ENCODE measurements at places on chromosomes 2 and 18. TPM values are rescaled to one million over a fixed set of nuclear protein-coding genes. Genes with fewer than 3 reads are reported as not detected.

DNA sequence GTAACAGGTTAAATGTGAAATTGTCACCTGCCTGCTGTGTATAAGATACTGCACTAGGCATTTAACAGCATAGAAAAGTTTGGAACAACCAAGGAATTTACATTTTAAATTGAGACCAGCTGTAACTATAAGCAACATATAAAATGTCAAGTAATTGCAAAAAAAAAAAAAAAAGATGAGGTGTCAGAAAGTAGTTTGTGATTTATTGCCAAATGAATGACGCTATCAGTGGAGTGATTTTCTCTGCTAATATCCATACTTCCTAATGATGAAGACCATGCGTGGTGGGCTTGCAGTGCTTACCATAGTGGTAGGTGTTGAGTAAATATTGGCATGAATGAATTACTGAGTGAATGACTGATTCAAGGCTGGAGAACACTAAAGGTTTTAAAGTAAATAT is 73.3 kb downstream of the OSBPL6 start:
- no peak overlapping the region for H3K4me3 ChIP-seq
- peaks cover 16% of the 10 kb centered on the region for H3K4me1 ChIP-seq
- no peaks in the 10 kb centered on the region for H3K27me3 ChIP-seq
- DNase-seq, result no peak
- no peak overlapping the region for H3K27ac ChIP-seq
- no peaks in the 10 kb centered on the region for H3K36me3 ChIP-seq

- H3K4me1 ChIP-seq, result peaks cover 15% of the 10 kb centered on the region
- no peak overlapping the region for H3K27ac ChIP-seq
- no peaks in the 10 kb centered on the region for H3K36me3 ChIP-seq
These were observed 4.2 kb downstream of the SLC25A12 start for GRCh38 chr2:171889808-171890207.

GRCh38 chr2:50746526-50746925 is 285.4 kb downstream of the NRXN1 start:
- no peak overlapping the region for H3K27ac ChIP-seq
- H3K4me3 ChIP-seq, result no peak overlapping the region
- no peaks in the 10 kb centered on the region for H3K27me3 ChIP-seq
- no peaks in the 10 kb centered on the region for H3K36me3 ChIP-seq

The SCYGR4 gene
- 1.3 TPM for total RNA-seq

The SCN2A gene
- total RNA-seq, result 0.19 TPM

All from suprapubic skin (tissue), 4 donors.